GM03348 (cell line): ENCODE measurements at places on chromosomes 6 and 20.

DNA sequence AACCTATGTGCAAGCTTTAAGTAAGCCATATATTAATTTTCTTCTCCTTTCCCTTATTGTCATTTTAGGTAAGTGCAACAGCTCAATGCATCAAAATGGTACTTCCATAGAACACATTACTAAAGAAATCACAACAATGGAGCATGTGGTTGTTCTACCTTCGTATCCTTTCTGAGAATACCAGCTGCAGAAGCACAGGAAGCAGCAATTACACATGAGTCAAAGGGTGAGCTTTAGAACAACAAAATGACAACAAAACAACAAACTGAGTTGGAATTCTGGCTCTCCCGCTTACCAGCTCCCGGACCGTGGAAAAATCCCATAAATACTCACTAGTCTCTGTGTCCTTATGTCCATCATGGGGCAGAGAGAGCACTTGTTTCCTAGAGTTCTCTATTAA, 108.9 kb downstream of the BCAS1 start:
- DNase-seq = no peak

- no peak for DNase-seq
These were observed 82.8 kb downstream of the GFRA4 start for GRCh38 chr20:3580412-3580811.

GRCh38 chr6:53714888-53715287, 49.3 kb upstream of the KLHL31 start:
- DNase-seq = no peak

- DNase-seq = no peak
These were observed 945.2 kb upstream of the SLC35B3 start for GRCh38 chr6:9380568-9380967.

- DNase-seq = peak; percentile 15
These were observed 544 bp upstream of the ACAT2 start for GRCh38 chr6:159761129-159761872.

DNA sequence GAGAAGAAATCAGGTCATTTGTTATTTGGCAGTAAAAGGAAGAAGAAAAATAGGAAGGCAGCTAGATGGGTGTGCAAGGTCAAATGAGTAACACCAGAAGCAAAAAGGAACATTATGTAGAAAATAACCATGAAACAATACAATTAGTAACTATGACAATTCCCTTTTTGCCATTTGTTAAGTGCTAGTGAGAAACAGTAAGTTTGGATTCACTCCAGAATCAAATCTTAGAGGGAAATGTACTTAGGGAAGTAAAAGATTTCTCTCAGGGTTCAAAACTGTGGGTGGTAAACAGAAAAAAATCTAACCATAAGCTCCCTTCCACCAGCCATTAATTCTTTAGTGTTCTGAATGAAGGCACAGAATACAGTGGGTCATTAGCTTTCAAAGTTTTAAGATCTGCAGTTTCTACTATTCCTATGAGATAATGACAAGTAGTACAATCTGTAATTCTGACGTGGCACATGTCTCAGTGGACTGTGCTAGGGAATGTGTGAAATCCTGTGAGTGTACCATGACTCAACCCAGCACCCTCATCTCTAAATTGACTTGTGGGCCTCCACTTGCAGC, 17.1 kb downstream of the REPS1 start:
- DNase-seq = peak; percentile 77

DNA sequence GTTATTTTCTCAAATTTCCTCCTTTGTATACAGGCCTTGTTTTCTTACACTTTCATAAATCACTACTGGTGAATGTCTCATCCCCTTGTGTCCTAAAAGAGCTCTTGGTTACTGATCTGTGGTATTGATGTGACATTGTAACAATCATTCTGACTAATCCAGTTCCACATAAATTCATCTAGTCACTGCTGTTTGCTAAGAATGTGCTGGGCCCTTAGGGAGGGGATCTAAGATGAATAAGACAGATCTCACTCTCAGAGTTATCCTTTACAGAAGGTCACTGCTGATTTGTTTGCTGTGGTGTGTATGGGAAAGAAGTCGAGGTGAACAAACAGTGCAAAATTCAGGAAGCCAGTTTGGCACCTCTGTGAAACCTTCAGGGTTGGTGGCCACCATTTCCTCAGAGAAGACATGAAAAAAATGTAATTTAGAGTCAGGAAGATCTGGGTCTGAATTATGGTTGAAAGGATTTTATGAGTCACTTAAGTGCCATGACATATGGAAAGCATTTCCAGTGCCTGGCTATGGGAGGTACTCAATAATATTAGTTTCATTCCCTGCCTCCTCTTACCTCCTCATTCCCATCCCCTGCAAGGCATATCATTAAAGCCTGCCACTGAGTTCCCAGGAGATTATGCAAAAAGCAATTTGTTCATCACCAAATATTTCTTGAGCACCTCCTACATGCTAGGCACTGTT, 121.8 kb downstream of the COL9A1 start:
- DNase-seq = no peak

- DNase-seq = no peak
These were observed 93.1 kb downstream of the RREB1 start for GRCh38 chr6:7200598-7201443.

- DNase-seq = no peak
These were observed 811.5 kb downstream of the TENT5A start for GRCh38 chr6:80940976-80941375.

GRCh38 chr6:121237859-121238258, 96.4 kb downstream of the TBC1D32 start:
- no peak for DNase-seq

GRCh38 chr6:35294308-35294945, 3.2 kb upstream of the DEF6 start:
- peak; percentile 58 for DNase-seq

DNA sequence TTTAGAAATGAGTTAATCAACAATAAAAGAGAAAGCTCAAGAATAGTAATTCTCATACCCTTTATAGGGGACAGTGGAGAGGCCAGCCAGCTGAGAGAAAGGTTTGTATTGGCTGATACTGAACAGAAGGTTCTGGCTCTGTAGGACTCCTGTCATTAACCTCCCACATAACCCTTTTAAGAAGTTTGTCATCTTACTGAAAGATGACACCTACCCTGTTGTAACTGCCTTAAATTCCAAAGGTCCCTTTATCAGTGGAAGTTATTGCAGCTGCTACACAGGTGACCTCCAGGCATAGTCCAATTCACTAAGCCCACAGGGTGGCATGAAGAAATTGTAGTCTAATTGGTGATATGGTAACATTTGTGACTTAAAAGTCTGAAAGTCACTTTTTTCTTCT, 790.1 kb downstream of the TENT5A start:
- DNase-seq = no peak

GRCh38 chr20:36045373-36045714, 77.0 kb downstream of the CNBD2 start:
- no peak for DNase-seq

DNA sequence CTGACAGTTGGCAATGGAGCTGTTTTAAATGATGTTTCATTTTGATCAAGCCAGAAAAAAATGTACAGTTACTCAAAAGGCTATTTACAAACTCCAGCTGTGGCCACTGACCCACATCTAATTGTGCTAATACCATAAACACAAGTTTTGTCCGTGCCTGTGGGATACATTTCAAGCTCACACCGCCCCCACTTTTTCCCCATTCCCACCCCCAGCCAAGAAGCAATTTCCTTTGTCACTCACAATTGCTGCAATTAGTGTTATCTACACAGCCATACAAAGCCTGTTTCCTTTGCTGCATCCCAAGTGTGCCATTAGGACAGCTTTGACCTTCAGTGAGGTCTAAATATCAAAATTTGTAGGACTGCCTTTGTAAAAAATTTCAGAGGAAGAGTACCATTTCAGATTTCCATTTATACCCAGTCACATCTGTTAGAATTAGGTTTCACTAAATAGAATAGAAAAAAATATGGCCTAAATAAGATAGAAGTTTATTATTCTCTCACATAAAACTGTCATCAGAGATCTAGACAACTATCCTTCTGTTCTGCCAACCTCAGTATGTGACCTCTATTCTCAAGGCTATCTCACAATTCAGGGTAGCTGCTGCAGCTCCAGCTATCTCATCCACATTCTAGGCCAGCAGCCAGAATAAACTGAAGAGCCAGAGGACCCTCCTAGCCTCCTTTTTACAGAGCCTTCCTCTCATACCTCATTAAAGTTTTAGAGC, 202.6 kb downstream of the NFATC2 start:
- DNase-seq = no peak

DNA sequence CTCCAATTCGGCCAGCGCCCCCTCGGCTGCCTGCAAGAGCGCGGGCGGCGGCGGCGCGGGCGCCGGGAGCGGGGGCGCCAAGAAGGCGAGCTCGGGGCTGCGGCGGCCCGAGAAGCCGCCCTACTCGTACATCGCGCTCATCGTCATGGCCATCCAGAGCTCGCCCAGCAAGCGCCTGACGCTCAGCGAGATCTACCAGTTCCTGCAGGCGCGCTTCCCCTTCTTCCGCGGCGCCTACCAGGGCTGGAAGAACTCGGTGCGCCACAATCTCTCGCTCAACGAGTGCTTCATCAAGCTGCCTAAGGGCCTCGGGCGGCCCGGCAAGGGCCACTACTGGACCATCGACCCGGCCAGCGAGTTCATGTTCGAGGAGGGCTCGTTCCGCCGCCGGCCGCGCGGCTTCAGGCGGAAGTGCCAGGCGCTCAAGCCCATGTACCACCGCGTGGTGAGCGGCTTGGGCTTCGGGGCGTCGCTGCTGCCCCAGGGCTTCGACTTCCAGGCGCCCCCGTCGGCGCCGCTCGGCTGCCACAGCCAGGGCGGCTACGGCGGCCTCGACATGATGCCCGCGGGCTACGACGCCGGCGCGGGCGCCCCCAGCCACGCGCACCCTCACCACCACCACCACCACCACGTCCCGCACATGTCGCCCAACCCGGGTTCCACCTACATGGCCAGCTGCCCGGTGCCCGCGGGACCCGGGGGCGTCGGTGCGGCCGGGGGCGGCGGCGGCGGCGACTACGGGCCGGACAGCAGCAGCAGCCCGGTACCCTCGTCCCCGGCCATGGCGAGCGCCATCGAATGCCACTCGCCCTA, 963 bp downstream of the FOXF2 start:
- DNase-seq = peak; percentile 66

DNA sequence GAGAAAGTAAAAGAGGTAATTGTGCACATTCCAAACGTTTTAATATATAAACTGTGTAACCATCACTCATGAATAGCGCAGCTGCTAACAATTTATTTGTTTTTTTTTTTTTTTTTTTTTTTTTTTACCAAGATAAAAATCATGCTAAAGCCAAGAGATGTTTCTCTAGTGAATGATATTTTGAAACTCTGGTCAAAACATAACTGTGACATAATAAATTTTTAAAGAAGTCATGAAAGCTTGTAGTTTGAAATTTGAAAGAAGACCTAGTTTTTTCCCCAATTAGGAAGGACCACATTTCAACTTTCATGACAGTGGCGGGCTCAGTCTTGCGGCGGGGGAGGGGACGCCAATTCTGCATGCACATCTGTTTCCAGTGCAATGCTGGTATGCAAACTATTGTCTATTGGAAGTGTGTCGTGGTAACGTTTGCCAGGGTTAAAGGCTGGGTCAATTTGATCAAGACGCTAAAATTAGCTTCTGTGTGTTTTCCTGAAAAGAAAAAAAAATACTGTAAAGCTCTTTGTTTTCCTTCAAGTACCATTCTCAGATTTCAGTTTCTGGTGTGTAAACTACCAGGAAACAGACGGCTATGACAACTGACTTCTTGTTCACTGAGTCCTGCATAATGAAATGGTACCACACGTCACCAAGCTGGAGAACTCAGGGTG, 211.9 kb downstream of the FOXC1 start:
- DNase-seq = peak; percentile 72

GRCh38 chr20:45410887-45411286, 2.8 kb downstream of the DBNDD2 start:
- DNase-seq = no peak

GRCh38 chr20:38165966-38166702, 1.1 kb upstream of the TGM2 start:
- no peak for DNase-seq

GRCh38 chr20:57195469-57196100, 70.9 kb downstream of the BMP7 start:
- DNase-seq = peak; percentile 81

DNA sequence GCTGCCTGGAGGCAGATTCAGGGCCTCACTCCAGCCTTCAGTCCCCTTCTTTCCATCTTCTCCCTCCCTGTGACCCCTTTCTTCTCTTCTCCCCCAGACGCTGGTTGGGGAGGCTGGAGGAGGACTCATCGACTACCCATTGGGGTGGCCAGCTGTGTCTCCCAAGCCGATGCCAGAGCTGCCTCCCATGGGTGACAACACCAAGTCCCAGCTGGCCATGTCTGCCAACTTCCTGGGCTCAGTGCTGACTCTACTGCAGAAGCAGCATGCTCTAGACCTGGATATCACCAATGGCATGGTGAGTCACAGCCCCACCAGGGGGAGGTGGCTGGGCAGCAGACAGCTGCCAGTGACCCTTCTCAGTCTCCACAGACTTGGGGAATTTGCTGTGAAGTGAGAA, 12.9 kb downstream of the BPIFB4 start:
- no peak for DNase-seq

DNA sequence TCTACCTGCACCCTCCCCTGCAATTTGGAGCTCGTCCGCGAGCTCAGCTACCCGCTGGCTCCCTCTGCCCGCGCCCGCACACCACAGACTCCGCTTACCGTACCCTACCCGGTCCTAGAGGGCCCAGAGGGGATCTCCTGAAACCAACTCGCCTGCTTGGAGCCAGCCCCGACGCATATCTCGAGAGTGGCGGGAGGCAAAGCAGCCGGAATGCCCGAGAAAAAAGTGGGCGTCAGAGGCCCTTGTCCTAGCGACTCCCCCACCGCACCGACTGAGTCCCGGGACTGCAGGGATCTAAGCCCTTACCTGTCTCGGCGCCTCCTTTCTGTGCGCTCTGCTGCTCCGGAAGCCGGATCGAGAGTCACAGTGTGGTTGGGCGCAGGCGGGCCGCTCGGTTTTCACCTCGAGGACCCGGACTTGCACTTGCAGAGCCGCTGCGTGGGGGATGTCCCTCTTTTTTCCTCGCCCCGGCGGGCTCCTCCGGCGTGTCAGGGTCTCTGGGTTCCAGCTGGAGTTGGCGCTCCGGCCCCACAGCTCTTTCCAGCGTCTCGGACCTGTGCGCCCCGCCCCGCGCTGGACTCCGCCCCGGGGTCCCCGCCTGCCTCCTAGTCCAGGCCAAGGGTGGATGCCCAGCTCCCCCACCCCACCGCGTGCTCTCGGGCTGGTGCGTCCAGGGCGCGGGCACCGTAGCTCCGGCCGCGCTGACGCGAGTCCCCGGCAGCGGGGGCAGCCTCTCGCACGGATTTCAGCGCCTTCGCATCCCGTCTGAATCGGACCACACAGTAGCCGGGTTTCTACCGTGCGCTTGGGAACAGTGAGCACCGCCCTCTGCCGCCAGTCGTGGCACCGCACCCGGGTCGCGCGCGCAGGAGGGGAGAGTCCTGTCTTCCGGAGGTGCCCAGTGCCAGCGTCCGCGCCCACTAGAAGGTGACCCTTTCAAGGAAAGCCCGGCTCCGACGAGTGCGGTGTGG, at the start of gene PROKR2:
TSS of gene PROKR2 (minus strand) at position 767 of the 971 bp plus-strand sequence. CDS start 2,585 bp downstream, outside the sequence.
- no peak for DNase-seq

- DNase-seq = no peak
These were observed 21.7 kb downstream of the TBC1D20 start for GRCh38 chr20:440636-441035.
